ENCODE measurements at places on chromosomes 5 and 9.

DNA sequence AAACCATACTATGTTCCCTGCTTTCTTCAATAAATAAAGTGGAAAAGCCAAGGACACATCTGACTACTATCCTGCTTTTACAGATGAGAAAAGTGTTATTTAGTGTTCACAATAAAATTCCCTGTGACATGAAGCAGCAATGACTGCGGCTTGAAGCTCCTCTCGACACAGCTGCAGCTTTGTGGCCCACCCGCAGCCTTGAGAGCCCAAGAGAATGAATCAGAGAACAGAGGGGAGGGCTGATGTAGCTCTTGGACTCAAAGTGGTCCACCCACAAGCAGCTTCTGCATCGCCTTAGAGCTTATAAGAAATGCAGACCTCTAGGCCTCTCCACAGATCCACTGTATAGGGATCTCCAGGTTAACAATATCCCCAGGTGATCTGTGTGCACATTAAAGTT, 181.3 kb upstream of the GNA14 start:
- DNase-seq = no peak

GRCh38 chr5:152864991-152865390, 459.9 kb upstream of the NMUR2 start:
- DNase-seq = peak; percentile 23

DNA sequence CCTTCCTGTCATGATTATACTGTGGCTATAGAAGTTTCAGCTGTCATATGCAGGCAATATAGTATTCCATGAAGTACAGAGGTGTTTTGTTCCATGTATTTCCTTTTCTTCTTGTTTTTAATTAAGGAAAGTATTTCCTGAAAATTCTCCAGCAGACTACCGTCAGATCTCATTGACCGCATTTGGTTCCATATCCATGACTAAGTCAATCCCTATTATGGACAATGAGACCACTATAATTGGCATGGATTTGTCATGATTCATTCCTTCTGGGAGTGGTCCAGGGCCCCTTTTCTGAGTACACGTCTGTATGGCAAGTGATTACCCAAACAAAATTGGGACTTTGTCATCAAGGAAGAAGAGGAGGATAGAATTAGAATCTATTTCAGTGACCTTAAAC, 283.2 kb upstream of the CLINT1 start:
- no peak for DNase-seq

DNA sequence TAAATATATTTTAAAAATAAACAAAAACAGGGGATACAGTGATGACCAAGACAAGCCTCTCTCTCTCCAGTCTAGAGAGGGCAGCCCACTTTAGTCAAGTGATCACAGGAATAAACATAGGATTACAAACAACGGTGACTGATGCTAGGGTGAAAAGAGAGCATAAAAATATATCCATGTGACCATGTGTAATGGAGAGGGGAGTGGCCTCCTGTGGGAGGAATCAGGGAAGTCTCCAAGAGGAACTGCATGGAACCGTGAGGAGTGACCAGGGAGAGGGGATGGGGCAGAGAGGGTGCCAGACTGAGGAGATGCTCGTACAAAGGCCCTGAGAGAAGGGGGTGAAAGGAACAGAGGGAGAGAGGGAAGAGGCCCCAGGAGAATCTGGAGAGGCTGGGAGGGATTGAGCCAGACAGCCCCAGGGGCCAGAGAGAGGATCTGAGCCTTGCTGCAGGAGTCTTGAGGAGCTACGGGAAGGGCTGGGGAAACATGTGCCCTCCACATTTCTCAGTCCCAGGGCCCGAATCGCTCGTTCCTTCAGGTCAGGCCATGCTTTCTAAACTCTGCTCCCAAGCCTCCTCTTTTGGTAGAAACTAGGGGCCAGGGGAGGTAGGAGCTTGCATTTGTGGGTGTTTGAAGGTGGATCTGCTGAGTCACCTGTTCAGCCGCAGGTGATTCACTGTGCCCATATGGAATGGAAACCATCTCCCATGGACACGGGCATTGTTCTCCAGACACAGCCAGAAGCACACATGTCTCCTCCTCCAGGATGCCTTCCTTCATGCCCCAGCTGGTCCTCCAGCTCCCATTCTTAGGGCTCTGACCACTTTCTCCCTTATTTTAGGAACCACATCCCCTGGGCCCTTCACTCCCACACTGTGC, 63.8 kb downstream of the PAX5 start:
- DNase-seq = peak; percentile 50

DNA sequence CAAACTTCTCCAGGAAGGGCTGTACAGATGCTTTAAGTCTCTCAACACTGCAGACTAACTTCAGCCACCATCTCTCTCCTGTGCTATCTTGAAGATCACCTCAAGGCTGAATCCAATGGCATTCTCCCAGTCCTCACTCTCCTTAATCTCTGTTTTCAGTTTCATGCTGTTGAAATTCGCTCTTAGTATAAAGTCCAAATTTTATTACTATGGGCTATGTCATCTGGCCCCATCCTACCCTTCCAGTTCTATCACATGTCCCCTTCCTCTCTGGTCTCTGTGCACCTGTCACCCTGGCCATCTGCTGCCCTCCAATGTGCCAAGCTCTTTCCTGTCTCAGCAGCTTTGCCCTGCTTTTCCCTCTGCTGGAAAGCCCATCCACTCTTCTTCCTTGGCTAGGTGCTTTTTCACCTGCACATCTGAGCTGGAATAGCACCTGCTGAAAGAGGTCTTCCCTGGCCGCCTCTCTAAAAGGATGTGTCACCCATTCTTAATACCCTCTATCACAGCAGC, 284.7 kb upstream of the MAP3K1 start:
- no peak for DNase-seq

DNA sequence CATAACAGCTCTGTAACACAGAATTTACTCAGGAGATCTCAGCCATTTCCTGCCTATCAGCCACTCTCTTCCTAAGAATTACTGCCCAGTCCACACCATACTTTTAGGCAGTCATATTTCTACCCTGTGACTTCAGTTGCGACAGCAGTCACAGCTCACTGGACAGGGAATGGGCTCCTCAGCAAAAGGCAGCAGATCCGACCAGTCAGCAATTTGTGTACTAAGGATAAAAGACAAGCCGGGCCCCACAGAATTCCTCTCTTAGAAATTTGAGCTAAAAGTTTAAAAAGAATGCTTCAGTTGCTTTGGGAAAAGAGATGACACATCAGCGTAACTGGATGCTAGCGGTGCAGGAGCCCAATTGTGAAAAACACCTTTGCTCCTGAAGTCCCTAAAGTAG, 172.1 kb downstream of the ENC1 start:
- no peak for DNase-seq

GRCh38 chr5:14234204-14234603, 91.1 kb downstream of the TRIO start:
- peak; percentile 31 for DNase-seq

DNA sequence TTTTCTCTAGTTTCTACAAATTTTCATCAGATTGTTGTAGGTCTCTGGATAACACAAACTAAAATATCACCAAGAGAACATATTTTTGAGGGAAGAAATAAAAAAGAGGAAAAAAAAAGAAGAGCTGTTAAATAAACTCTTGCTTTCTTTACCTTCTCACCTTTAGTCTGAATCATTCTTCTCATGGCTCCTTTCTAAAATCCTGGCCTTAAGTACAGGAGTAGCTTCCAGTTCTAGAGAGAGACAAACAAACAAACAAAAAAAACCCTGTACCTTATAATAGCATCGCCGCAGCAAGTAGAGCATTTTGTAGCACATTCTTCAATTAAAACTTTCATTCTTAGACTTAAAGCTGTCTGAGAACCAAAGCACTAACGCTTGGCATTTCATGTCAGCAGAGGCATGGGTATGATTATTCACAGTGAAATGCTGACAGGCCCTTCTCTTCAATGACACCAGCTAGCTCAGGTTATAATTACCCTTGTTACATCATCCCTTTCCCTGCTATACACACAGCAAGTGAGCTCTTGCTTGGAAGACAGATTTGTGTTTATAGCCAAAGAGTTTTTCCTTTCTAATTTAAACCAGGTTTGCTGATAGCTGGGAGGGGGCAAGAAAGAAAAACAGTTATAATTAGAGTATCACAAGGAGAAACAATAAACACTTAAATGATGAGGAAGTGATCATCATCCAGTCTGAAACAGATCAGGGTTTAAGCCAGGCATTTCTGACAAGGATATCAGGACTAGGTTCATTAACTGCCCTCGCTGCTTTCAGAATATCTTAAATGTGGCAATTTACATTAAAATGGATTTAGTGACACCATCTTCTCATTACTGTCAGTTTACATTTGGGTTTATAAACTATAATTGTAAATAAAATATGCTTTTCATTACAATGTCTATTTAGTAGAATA, 510.9 kb upstream of the ZNF608 start:
- no peak for DNase-seq

DNA sequence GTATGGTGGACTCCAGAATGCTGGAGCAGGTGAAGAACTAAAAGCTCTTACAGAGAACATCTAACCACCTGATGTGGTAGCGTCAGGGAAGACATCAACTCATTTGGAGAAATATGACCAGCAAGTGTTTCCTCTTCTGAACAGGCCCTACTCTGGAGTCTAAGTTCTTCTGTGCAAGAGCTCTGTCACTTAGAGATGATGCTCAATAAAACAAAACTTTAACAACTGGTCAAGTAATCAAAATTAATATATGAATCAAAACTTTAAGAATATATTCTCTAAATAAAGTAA, 85.8 kb downstream of the CYFIP2 start:
- no peak for DNase-seq

GRCh38 chr5:100311806-100312205, 223.4 kb upstream of the FAM174A start:
- no peak for DNase-seq

GRCh38 chr9:126499005-126499910, 114.5 kb upstream of the LMX1B start:
- DNase-seq = peak; percentile 48

DNA sequence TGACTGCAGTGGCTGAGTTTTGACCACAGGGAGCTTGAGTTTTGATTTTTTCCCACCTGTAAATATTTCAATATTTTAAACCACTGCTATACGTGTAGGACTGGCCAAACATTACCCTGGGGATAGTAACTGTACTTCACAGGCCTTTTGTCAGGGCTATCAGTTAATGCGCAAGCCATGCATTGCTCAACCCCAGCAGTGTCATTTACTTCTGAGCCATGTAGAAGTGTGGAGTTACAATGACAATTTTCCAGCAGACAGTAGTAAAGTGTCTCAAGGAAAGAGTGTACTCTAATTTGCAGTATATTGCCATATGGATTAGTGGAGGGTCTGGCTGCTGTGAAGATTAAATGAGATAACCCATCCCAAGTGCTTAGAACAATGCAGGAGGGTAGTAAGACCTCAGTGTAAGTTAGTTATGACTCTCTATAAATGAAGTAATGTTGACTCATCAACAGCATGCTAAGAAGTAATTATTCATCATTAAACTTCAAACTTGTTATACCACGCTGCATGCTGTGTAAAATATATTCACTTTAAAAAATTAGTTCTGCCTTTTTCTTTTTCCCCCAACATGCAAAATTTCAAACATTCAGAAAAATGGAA, 489.2 kb downstream of the KDM4C start:
- DNase-seq = peak; percentile 29

GRCh38 chr9:23379842-23380241, 446.2 kb downstream of the ELAVL2 start:
- no peak for DNase-seq

DNA sequence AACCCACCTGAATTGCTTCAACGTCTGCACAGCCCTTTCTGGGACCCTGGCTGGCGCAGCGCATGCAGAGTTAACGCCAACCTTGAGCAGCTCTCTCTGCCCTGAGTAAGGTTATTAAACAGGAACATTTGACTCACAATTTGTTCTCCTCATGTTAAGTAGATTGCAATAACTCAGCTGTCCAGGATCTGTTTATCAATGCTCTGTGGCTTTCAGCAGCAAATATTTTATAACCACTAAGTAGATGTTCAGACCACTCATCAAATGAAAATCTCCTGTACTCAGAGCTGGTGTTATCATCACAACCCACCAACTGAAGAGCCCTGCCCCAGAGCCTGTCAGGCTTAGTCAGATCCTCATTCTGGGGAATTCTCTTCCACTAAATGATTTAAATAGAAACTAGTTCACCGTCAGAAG, 403.0 kb downstream of the ZNF608 start:
- DNase-seq = peak; percentile 18

- no peak for DNase-seq
Measured at GRCh38 chr5:154141745-154142221, 48.8 kb upstream of the GALNT10 start.

DNA sequence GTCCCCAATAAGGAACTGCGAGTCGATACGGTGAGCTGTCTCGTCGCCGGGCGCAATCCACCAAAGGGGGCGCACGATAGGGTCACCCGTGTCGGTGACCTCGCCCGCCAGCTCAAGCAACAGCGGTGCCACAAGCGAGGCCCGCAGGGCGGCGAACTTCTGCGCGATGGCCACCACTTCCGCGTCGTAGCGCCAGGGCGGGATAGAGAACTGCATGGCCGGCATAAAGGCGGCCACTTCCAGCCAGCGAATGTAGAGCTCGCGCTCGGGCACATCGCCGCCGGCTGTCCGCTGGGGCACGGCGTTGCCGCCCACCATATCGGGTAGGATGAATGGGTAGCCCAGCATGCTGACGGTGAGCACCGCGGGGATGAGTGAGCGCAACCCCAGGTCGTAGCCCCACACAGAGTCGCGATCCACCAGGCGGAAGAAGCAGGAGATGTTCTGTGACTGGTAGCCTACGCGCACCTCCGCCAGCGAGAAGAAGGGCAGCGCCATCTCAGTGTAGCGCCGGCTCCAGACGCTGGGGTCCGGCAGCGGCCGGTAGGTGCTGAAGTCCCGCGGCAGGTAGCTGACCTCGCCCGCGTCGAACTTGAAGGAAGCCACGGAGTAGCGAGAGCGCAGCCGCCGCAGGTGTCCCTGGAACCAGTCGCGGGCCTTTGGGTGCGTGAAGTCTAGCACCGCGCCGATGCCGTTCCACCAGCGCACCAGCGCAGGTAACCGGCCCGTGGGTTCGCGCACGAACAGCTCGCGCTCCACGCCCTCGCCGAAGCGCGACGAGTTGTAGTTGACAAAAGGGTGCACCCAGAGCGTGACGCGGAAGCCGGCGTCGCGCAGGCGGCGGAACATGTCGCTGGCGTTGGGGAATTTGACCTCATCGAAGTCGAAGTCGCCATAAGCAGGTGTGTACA, 5.5 kb downstream of the MYORG start:
- no peak for DNase-seq

DNA sequence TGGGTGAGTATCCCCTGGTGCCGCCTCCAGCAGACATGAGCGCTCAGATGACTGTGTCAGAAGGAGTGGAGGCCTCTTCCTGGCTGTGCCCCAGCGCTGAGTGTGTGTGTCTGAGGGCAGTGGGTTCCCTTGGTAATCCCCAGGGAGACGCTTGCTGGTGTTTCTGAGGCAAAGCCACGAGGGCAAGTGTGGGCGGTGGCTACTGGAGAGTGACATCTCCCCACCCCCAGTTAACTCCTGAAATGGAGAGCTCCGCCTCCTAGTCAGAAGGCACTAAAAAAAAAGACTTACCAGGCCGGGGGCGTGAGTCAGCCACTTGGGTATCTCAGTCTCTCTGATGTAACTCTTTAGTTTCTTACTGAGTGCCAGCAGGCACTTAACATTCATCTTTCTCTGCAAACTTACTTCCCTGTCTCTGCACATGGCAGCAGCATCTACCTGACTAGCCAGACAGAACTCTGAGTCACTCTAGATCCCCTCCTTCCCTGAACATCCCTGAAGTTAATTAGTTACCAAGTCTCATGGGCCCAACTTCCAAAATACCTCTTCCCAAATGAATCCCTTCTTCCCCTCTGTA, 19.3 kb downstream of the ORM2 start:
- peak; percentile 97 for DNase-seq

Measured in MCF 10A (cell line).